ENCODE measurements at places on chromosomes 7 and 10.

DNA sequence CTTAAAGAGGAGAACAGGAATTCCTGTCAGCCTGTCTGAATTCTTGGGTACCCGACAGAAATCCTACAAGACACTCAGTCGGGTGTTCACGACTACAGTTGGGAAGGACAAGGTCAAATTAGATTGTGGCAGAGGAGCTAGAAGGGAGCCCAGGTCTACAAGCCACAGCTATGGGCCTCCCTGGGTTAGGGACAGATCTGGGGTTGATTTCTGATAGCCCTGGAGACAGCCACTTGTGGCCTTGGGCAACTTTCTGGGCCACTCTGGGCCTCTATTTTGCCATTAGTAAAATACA, 39.7 kb upstream of the ANTXRL start:
- DNase-seq: no peak

GRCh38 chr7:46450425-46450824, 529.4 kb upstream of the IGFBP3 start:
- no peak for DNase-seq

DNA sequence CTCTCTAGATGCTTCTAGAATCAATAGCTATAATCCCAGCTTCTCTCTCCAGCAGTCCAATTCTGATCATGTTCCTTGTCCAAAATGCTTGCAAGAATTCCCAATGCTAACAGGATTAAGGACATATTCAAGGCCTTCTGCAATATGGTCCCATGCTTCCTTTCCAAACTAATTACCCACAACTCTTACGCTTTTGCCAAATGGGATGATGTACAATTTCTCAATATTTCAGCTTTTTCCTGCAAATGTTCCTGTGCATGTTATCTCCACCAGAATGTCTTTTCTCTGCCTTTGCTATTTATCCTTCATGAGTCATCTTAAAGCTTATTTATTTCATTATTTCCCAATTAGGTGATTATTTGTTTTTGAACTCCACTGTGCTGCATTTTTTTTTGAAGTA, 556.4 kb downstream of the SORCS1 start:
- DNase-seq: no peak

DNA sequence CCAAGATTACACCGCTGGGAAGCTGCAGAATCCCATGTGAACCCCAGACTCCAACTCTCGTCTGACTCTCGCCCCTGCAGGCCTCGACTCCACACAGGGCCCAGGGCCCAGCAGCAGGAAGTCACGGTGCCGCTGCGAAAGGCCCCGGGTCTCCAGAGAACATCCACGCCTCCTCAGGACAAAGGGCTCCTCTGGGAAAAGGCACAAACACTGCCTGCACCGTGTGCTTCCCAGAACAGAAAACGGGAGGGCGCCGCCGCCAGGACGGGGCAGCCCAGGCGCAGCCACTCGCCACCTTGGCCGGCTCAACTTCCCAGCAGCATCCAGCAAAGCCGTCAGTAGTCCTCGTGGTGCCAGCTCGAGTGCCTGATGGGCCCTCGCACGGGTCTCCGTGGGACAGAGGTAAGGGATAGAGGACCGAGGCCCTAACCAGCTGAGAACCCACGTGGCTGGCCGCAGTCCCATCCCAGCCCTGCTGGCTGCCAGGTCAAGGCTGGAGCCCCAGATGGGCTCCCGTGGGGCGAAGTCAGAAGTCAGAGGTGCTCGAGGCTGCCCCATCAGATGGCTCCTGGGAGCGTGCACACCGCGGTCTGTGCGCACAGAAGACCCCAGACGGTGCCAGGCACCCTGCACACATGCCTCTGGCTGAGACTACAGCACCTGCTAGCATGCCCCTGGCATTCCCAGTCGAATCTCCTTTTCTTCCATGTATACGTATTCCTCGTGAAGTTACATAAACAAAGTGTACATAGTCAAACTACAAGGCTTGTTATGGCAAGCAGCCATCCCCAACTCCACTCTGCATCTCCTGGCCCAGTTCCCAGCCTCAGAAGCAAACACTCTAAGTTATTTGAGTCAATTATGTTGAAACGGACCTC, 60.2 kb downstream of the MAD1L1 start:
- peak; percentile 93 for DNase-seq

DNA sequence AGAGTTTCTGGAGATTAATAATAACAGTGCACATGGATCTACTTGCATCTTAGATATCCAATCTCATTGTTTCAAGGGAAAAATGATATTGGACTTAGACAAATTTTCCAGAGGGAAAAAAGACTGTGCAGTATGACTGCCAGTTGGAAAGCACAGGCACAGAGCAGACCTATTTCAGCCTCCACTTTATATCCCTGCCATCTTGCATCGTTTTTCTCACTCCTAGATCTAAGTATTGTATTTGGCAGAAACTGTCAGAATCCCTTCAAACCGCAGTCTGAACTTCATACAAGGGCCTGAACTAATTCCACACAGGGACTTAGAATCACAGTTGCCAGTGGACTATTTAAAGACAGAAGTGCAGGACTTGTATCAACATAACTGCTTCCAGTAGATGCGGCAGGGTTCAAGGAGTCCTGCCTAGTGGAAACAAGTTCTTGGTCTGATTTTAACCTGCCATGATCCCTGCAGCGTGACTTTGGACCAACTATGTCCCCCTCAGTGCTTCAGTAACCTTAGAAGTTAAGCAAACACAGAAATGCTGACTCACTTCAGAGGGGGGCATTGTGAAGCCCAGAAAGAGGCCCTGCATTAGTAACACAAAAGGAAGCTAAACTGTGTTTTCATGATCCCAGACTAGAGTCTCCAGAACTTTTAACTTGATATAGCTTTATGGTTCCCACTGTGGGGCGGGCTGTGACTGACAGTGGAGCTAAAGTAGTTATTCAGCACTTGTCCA, 95.7 kb upstream of the PALS2 start:
- DNase-seq: no peak

DNA sequence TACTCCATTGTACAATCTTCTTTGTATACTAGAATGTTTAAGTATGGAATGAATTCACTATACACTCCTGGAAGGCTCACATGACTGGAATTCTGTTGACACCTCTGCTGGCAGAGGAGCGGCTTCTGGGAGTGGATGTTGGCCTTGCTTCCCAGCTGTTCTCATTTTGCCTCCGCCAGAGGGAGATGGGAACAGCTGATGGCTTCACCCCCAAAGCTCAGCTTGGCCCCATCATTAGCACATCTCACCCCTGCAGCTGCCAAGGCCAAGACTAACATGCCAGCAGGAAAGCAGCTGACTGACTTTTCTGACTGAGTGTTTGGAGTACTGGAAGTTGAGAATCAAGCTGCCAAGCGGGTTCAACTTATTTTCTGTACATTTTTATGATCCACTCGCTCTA, 15.1 kb downstream of the ADAM12 start:
- DNase-seq: no peak

DNA sequence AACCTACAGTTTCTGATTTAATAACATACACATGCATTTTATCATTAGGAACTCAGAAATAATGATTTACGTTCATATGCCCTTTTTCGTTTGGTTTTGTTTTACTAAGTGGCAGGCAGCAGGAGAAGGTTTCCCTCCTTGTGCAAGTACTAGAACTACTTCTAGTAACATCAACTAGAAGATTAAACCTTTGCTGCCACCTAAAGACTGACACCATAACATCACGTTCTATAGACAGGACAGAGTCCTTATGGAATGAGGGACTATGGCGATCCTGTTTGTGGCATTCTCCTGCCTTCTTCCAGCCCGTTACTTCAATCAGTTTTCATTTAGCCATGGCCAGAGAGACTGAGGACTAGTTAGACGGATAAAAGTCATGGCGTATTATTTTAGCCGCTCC, 53.2 kb downstream of the GAD2 start:
- peak; percentile 31 for DNase-seq

DNA sequence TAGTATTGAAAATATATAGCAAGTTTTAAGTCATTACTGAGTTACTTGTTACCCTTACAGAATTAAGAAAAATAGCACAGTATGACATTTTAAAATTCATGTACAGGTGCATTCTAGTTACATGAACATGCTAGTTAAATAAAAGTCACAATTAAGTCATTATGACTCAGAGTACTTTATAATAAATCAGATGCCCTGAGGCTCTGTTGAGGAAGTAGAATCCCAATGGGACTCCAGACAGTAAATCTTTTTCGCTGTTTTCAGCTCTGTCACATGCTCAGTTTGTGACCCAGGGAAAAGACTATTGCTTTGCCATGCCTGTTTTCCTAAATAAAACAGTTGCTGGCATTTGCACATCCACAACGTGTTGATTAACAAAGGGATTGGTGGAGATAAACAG, 21.0 kb downstream of the NUDT13 start:
- DNase-seq: no peak

DNA sequence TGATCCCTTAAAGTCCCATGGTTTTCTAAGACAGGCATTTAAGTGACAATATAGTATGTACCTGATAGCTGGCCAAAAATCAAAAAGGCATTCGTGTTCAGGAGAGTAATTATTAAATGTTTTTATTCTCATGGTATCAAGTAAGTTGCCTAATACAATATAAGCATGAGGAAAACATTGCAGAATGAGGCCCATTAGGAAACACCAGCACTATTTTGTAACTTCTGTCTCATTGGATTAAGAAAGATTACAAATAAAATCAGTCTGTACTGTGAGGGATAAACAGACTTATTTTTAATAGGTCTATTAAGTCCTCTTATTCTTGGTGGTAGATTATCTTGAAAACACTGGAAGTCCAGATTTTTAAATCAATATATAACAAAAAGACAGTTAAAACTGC, 110.1 kb downstream of the SNX13 start:
- DNase-seq: no peak

DNA sequence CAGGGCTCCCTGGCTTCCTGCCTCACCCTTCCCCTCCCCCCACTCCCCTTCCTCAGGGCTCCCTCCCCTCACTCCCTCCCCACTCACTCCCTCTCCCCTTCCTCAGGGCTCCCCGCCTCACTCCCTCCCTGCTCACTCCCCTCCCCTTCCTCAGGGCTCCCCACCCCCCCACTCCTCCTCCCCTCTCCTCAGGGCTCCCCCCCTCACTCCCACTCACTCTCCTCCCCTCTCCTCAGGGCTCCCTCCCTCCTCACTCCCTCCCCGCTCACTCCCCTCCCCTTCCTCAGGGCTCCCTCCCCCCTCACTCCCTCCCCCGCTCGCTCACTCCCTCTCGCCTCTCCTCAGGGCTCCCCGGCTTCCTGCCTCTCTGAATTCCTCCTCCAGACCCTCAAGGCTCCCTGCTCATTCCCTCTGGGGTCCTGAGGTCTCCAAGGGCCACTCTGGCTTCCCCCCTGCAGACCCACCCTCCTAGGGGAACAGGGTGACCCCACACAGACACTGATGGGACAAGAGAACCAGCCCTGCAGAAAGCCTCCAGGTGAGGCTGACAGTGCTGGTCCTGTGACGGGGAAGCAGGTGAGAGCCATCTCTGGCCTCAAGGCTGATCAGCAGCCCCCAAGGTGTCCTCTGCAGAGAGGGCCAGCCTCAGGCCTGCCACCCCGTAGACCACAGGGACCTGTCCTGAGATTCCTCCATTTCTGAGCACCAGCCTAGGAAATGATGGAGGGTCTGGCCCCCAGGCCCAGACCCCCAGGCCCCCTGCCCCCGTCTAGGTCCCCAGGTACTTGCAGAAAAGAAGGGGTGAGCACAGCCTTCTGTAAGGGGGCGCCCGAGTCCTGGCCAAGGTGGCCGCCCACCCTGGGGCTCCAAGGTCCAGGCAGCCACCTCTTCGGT, 47.2 kb downstream of the PWWP2B start:
- no peak for DNase-seq

DNA sequence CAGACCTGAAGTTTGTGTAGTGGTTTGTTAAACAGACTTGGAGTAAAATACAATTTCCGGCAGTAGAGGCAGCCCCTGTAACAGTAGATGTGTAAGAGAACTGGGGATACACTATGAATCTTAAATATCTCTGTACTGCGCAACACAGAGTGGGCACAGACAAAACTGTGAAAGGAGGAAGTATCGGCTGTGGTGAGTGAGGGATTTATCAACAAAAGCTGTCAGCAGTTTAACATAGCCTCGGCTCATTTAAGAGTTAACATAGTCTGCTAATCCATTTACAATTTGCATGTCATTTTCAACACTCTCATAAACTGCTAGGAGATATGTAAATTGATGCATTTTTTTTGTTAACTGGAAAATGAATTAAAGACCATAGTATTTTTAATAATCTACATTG, 225.2 kb downstream of the ZWINT start:
- peak; percentile 4 for DNase-seq

DNA sequence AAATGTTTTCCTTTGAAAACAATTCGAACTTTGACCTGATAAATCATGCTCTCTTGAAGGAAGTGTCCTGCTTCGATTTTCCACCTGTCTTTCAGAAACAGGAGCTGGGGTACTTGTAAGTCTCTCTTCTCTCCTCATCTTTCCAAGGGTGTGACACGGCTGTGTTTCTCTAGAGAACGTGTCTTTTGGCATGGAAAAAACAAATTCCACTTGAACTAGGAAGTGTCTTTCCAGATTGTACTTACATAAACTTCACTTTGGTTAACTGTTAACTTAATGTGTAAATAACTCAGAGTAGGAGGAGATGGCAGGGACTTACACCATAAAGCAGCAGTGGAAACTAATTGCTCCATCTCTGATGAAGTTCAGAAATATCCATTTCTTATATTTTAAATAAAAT, 4.2 kb upstream of the CALCR start:
- DNase-seq: no peak

DNA sequence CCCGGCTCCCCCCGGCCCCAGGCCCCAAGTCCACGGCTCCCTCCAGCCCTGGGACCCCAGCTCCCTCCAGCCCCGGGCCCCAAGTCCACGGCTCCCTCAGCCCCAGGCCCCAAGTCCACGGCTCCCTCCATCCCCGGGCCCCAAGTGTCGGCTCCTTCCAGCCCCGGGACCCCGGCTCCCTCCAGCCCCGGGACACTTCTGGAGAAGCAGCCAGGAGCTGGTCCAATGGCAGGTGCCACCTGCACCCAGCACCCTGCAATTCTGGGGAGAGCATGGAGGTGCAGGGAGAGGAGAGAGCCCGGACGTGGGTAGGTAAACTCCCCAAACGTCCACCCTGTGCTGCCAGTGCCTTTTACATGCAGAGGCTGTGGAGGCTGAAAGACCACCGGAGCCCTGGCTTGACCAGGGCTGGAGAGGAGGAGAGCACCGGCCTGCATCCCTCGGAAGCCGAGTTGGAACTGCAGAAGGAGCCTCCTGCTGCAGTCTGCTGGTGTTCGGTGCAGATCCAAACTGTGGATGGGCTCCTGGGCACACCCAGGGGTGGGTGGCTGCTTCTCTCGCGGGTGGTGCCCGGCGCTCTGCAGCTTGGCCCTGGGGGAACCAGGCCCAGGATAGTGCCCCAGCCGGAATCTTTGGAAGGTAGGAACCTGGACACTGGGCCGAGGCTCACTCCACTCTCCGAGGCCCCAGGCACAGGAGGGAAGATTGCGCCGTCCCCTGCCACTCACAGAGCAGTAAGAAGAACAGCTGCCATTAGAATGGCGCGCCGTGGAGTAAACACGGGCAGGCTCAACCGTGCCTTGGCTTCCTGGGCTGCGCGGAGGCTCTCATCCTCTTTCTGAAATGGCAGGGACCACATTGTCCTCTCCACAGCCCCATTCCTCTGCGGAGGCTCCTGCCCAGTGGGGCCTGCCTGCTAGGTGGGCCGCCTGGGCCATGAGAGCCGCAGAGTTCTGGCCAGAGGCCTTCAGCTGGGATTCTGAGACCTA, 14.7 kb downstream of the SHH start:
- DNase-seq: no peak

All from NCI-H526 treated with DMSO at 0.1 percent for 48 hours (cell line).